ENCODE measurements at places on chromosomes 7 and 10. TPM values are rescaled to one million over a fixed set of nuclear protein-coding genes. Genes with fewer than 3 reads are reported as not detected.

EPHA1 gene
- not detected for total RNA-seq

- DNase-seq, result no peak
Observed at GRCh38 chr10:129039406-129040370, 427.4 kb upstream of the MGMT start.

DNA sequence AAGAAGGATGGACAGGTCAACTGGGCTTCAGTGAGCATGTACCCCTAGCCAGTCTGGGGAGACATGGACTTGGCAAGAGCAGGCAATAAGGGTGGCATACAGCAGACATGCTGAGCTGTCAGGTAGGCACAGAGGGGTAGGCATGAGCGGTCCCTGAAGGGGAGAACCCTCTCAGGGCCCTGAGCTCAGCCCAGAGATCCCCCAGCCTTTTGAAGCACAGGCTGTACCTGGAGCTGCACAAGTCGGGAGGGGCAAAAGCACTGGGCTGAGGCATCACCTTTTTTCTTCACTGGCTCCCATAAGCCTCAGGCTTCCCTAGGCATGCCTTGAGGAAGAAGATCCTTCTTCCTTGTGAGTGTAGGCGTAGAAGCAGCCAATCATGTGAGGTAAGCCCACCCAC, 42.3 kb downstream of the ZNF727 start:
- no peak for DNase-seq

SYCE1 gene
- total RNA-seq, result 0.44 TPM

OR2A25 gene
- not detected for total RNA-seq

ACHE gene
- total RNA-seq, result 0.49 TPM

GRCh38 chr10:128160297-128160711, 34.1 kb upstream of the MKI67 start:
- DNase-seq, result no peak

TNS3 gene
- total RNA-seq, result 40.6 TPM

DNA sequence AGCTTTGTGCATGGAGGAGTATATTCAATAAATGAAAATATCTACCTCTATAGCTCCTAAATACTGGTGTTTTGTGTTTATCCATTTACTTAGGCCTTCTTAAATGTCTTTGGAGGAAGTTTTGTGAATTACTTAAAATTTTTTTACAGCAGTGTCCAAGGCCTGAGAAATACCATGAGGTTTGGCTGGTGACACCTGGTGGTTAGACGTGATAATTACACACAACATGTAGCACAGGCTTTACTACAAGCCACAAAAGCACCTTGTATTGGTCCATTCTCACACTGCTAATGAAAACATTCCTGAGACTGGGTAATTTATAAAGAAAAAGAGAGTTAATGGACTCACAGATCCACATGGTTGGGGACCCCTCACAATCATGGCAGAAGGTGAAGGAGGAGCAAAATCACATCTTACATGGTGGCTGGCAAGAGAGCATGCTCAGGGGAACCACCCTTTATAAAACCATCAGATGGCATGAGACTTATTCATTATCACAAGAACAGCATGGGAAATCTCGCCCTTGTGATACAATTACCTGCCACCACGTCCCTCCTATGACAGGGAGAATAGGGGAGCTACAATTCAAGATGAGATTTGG, 20.6 kb downstream of the HYAL4 start:
- DNase-seq, result no peak

DNA sequence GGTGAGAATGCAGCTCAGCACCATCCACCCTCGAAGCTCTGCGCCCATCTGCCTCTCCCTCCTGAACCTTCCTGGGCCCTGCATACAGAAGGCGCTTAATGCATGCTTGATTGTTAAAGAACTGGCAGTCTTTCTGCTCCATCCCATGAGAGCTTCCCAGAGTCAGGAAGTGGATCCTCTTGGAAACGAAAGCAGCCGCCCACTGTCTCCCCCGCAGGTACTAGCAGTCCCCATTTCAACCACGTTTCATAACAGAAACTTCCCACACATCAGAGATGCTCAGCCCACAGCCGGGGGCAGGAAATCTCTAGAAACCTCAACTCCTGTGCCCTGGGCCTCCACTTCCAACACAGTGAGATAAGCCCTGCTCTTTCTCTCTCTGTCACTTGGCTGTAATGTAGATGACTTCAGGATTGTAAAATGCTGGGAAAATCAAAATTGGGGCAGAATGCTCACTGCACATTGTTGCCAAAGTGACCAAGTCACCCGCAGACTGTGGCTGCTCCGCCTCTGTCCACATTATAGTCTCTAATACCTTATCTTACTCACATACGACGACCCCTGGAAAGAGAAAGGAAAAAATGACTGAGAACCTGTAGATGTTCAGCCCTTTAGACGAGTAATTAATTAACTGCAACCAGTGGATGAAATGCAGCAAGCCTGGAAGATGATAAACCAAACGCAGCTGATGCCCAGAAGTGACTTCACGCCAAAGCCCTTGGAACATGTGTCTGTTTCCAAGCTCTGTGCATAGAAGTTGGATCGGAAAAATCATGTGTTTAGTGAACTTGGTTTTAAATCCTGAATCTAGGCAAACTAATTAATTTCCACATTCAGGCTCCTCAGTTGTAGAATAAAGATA, 28.5 kb downstream of the GSDME start:
- no peak for DNase-seq

- no peak for DNase-seq
Observed at GRCh38 chr10:113802997-113803396, 50.9 kb downstream of the DCLRE1A start.

DNA sequence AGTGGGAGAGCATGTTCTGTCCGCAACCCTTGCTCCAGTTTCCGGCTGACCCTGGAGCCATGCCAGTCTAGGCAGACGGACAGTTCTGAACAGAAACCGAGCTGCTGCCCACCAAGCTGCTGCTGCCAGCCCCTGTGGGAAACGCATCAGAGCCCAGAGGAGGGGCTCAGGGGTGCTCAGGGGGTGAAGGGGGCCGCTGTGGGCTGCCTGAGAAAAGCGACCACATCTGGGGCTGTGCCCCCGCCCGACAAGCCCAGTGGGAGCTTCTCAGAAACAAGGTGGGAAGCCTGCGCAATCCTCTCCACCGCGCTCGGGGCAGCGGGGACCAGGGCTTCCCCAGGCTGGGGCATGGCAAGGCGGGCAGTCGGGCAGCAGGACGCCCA, 38.8 kb upstream of the CFAP46 start:
- DNase-seq, result peak; percentile 18

ASB15 gene
- total RNA-seq, result 76.8 TPM

ABCB4 gene
- 4.2 TPM for total RNA-seq

VAX1 gene
- total RNA-seq, result not detected

DNA sequence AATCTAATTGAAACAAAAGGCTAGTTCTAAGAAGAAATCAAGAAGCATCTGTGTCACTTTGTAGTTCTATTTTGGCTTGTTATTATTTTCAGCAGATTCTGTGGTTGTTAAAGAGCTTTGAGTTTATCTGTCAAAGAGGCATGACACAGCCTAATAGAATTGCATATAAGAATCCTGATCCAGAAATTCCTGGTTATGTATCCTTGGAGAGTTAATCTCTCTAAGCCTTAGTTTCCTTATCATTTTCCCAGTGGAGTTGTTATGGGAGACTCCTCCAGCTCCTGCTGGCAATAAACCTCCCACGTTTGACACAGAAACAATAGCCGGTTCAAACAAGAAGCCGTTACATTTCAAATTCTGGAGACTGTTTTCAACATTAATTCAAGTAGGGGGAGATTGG, 288.3 kb downstream of the SDHAF3 start:
- DNase-seq, result no peak

SUN3 gene
- total RNA-seq, result not detected

USP54 gene
- total RNA-seq, result 19.6 TPM

- DNase-seq, result no peak
Observed at GRCh38 chr7:136074843-136075242, 97.7 kb upstream of the MTPN start.

DNA sequence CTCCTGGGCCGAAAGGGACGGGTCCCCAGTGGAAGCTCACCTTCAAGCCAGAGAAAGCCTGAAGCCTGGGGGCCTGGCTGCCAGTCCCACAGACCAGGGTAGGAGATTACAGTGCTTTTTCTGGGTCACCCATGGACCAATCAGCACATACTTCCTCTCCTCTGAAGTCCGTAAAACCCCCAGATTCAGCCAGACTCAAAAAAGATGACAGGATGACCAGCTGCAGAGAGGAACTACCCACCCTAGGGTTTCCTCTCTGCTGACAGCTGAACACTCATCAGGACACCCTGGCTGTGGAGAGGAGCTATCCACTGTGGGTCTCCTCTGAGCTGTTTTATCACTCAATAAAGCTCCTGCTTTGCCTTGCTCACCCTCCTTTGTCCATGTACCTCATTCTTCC, 78.0 kb downstream of the SAMD9 start:
- DNase-seq, result no peak

SP8 gene
- total RNA-seq, result not detected

- no peak for DNase-seq
Observed at GRCh38 chr7:150307904-150308303, 15.3 kb upstream of the LRRC61 start.

GRCh38 chr7:137985253-137985896, 16.5 kb downstream of the CREB3L2 start:
- no peak for DNase-seq

GRCh38 chr10:49111320-49111698, 4.0 kb downstream of the VSTM4 start:
- no peak for DNase-seq

GRCh38 chr7:148906707-148907498, 22.8 kb upstream of the EZH2 start:
- no peak for DNase-seq

- DNase-seq, result no peak
Observed at GRCh38 chr10:87622314-87623004, 37.2 kb upstream of the PAPSS2 start.

DNA sequence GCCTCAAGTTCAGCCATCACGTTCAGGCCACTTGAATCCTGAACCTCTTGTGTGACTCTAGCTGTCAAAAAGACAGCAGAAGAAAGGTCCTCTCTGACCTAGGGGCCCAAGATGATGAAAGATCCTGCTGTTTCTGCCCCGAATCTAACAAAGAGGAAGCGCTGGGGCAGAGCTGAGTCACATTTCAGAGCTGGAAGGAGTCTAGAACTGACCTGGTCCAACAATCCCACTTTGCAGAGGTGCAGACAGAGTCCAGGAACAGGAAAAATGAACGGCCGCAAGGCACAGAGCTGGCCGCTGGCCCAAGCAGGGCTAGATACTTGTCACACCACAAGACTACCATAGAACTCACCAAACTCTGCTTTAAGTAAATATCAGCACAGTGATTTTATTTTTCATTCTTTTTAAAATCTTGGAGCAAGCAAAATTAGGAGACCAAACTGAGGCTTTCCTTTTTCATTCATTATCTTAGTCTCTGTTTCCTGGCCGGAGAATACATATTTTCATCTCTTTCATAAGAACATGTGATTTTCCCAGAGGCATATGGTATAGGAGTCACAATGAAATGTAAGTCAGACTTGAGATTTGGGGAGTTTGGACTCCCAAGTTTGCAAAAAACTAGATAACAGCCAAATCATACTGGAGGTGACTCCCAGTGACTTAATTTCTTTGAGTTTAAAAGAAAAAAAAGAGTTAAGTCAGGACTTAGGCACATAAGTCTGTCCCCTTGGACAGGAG, 52.8 kb downstream of the CHST15 start:
- no peak for DNase-seq

- DNase-seq, result no peak
Observed at GRCh38 chr10:124037286-124037685, 56.1 kb downstream of the CHST15 start.

EBLN1 gene
- total RNA-seq, result not detected

CREB5 gene
- 9.8 TPM for total RNA-seq

ITGB8 gene
- total RNA-seq, result 1.5 TPM

DNA sequence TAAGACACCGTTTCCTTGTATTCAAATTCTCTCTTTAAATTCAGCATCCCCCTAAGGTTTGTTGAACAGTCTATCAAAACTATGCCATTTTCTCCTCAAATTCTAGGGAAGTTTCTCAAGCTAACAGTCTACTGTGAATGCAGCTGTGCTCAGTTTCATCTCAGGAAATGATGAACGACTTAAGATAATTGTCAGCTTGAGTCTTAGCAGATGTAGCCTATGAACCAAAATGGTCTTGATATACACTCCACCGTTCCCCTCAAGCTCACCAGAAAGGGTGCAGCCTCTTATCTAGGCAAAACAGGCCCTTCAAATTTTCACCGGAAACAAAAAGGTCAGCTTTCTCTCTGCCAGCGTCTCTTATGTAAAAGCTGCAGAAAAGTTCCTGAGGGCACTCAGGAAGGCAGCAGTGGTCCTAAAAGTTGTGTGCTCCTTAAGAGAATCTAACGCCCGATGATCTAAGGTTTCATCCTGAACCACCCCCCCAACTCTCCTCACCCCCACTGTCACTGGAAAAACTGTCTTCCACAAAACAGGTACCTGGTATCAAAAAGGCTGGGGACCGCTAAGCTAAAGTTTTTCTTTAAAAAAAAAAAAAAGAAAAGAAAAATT, 2.1 kb downstream of the DNAJC9 start:
- no peak for DNase-seq

NPSR1 gene
- not detected for total RNA-seq

GOLGA7B gene
- 0.60 TPM for total RNA-seq

DNA sequence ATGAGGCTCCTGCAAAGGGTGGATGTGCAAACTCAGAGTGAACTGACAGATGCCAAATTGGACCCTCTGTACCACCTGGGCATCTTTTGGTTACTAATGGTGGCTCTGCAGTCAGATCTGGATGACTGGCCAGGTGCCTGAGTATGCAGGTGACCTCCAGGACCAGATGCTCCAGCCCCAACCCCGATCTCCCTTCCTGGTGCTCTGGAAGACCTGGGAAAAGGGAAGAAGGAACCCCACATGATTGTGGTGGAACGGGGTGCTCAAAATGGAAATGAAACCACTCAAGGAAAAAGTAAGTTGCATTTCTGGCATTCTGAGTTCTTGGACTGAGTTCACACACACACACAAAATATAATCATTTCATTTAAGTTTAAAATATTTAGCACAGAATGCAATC, 9.8 kb upstream of the AEBP1 start:
- DNase-seq, result no peak
